ENCODE measurements at places on chromosomes 6 and 20. TPM values are rescaled to one million over a fixed set of nuclear protein-coding genes. Genes with fewer than 3 reads are reported as not detected.
A peak's percentile ranks its signal among the peaks of the same experiment; 100 is the strongest.

GRCh38 chr6:129638686-129639085 is 71.3 kb downstream of the ARHGAP18 start:
- peaks cover 8% of the 10 kb centered on the region for H3K36me3 ChIP-seq
- H3K4me1 ChIP-seq: peaks cover under 1% of the 10 kb centered on the region
- H3K27me3 ChIP-seq: no peaks in the 10 kb centered on the region
- DNase-seq: no peak
- H3K4me3 ChIP-seq: no peak overlapping the region
- H3K27ac ChIP-seq: no peak overlapping the region

GRCh38 chr20:50838707-50839385 is 44.0 kb downstream of the BCAS4 start:
- no peaks in the 10 kb centered on the region for H3K36me3 ChIP-seq
- peaks cover 23% of the 10 kb centered on the region for H3K4me1 ChIP-seq
- no peak for DNase-seq
- H3K27me3 ChIP-seq: no peaks in the 10 kb centered on the region

DNA sequence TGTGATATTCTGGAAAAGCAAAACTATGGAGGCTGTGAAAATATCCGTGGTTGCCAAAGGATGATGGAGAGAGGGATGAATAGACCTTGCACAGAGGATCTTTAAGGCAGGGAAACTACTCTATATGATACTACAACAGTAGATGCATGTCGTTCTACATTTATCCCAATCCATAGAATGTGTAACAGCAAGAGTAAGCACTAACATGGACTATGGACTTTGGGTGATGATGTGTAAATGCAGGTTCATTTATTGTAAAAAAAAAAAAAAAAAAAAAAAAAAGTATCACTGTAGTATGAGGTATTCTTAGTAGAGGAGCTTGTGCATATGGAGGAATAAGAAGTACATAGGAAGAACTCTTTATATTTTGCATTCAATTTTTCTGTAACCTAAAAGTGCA is 507.5 kb downstream of the PHF3 start:
- no peaks in the 10 kb centered on the region for H3K36me3 ChIP-seq
- no peak overlapping the region for H3K4me3 ChIP-seq
- DNase-seq: no peak
- no peak overlapping the region for H3K27ac ChIP-seq
- H3K4me1 ChIP-seq: no peaks in the 10 kb centered on the region

DNA sequence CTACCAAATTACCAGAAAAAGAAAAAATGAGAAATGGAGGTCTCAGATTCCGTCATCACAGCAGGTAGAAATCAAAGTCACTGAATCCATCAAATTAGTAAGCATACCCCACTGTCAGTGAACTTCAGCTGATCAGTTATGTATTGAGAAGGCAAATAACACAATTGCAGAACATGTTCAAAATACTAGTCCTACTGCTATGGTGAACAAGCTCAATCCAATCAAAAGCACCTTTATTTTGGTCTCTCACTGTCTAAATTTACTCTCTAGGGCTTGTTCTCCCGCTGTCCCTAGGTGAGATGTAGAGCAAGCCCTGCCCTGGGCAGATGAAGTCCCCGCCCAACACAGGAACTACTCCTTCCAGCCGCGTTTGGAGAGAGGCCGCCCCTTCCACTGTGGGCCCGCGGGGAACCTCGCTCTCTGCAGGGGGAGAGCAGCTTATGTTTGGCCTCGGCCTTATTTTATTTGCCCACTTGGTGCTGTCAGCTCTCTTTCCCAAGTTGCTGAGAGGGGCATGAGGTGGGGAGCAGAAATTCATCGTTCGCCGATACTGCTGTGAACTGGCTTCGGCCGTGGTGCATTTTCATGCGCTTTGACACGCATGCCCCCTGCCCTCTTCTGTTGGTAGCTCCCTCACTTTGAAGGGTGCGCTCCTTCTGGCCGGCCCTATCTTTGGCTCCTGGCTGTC is 14.3 kb upstream of the MAP1LC3A start:
- H3K4me1 ChIP-seq: peaks cover 7% of the 10 kb centered on the region
- no peaks in the 10 kb centered on the region for H3K27me3 ChIP-seq
- H3K4me3 ChIP-seq: peak overlapping the region; percentile 23

DNA sequence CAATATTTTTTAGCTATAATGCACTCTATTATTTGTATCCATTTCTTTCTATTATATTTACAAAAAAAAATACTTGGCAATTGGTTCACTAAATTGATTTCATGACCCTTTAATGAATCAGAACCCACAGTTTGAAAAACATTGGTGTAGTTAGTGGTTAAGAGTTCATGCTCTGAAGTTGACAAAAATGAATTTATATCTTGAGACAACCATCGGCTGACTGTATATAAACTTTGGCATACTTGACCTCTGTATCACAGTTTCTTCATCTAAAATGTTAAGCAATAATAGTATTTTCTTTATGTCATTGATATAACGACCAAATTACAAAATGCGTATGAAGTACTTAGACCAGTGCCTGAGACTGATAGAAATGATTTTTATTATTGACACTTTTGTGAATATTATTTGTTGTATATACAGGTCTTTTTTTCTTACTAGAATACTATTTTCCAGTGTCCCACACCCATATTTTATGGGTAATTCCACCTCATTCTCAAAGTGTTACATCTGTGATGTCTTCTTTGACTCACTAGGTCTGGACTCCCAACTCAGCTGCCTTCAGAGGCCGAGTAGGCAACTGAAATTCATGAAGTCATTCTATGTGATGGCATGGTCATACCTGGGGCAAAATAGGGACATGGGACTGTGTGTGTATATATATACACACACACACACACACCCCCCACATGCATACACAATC is 459.2 kb downstream of the RFPL4B start:
- no peaks in the 10 kb centered on the region for H3K27me3 ChIP-seq
- H3K36me3 ChIP-seq: no peaks in the 10 kb centered on the region
- H3K4me3 ChIP-seq: no peak overlapping the region
- no peak overlapping the region for H3K27ac ChIP-seq

GRCh38 chr20:51129147-51129776 is 106.4 kb upstream of the KCNG1 start:
- peak overlapping the region; percentile 81 for H3K27ac ChIP-seq
- no peaks in the 10 kb centered on the region for H3K27me3 ChIP-seq
- H3K4me3 ChIP-seq: no peak overlapping the region
- H3K36me3 ChIP-seq: no peaks in the 10 kb centered on the region
- H3K4me1 ChIP-seq: peaks cover 11% of the 10 kb centered on the region
- no peak for DNase-seq

DNA sequence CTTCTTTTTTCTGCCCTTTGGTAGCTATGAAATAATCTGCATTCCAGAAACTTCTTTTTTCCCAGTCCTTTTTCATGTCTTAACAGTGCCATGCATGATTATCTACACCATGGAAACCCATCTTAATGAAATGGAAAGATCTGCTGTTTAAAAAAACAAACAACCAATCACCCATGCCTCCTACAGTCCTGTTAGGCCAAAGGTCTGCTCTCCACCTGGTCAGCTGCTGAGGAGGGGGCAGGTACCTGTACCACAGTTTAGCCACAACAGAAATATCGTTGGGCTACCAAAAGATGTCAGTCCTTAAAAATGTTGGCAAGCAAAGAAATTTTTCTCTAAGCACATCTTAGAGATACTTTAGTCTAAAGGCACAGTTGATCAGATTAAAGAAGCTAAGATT is 112.6 kb downstream of the SLC16A10 start:
- no peak overlapping the region for H3K27ac ChIP-seq
- no peaks in the 10 kb centered on the region for H3K4me1 ChIP-seq
- DNase-seq: no peak
- H3K4me3 ChIP-seq: no peak overlapping the region
- H3K27me3 ChIP-seq: no peaks in the 10 kb centered on the region

DNA sequence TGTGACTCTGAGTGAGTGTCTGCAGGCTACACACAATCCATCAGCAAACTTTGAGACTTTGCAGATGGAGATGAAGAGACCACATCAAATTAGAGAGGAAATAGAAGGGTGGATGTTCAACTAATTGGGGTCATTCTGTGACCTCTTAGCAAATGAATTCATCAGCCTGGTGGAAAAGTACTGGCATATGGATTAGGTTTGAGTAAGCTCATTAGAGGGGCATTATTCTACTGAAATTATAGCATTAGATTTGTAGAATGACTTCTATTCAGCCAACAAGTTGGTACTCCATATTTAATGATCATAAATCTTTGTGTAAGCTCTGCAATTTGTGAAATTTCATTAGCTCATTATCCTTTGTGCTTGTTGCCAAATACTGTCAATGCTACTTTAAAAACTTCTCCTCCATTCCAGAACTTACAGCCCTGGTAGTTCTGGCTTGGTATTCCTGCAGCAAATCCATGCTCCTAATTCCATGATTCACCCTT is 63.8 kb downstream of the ADTRP start:
- no peak overlapping the region for H3K4me3 ChIP-seq
- DNase-seq: no peak
- no peaks in the 10 kb centered on the region for H3K36me3 ChIP-seq
- H3K4me1 ChIP-seq: peaks cover 26% of the 10 kb centered on the region
- H3K27ac ChIP-seq: no peak overlapping the region
- H3K27me3 ChIP-seq: no peaks in the 10 kb centered on the region

DNA sequence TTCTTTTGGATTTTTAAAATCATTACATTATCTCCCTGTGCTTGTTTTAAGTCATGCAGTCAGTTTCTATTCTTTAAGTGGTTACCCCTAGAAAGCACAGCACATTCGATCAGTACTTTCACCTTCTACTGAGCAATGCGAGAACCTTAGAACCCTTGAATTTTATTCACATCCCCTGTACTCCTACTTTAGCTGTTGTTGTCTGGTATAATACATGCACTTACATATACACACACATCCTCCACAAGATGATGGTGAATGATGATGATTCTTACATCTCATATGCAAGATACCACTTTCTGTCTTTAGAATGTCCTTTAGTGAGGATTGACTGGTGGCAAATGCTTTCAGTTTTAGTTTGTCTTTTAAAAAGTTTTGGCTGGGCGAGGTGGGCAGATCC is 5.7 kb downstream of the CDC40 start:
- no peaks in the 10 kb centered on the region for H3K36me3 ChIP-seq
- DNase-seq: no peak
- no peaks in the 10 kb centered on the region for H3K27me3 ChIP-seq
- H3K27ac ChIP-seq: no peak overlapping the region

DNA sequence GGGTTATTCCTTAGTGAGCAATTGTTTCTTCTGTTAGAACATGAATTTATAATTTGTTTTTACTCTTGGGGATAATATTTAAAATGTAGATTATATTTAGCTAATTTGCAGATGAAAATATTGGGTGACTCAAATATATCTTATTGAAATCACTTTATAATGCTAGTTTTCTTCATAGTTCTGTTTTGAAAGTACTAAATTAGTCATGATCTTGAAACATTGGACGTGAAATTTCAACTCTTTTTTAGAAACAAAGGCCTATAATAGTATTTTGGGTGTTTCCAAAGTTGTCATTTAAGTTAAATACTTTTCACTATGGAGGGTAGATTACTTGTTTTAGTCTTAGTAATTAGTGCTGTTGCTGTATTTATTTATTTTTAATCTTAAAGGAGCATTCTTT is 250.9 kb downstream of the UTRN start:
- H3K4me1 ChIP-seq: no peaks in the 10 kb centered on the region
- H3K4me3 ChIP-seq: no peak overlapping the region
- H3K27me3 ChIP-seq: no peaks in the 10 kb centered on the region
- no peak for DNase-seq
- peaks cover 76% of the 10 kb centered on the region for H3K36me3 ChIP-seq
- no peak overlapping the region for H3K27ac ChIP-seq

GRCh38 chr6:135722190-135722589 is 129.3 kb upstream of the PDE7B start:
- DNase-seq: no peak
- no peaks in the 10 kb centered on the region for H3K36me3 ChIP-seq
- H3K27me3 ChIP-seq: no peaks in the 10 kb centered on the region
- H3K4me3 ChIP-seq: no peak overlapping the region
- peaks cover 4% of the 10 kb centered on the region for H3K4me1 ChIP-seq
- no peak overlapping the region for H3K27ac ChIP-seq

DNA sequence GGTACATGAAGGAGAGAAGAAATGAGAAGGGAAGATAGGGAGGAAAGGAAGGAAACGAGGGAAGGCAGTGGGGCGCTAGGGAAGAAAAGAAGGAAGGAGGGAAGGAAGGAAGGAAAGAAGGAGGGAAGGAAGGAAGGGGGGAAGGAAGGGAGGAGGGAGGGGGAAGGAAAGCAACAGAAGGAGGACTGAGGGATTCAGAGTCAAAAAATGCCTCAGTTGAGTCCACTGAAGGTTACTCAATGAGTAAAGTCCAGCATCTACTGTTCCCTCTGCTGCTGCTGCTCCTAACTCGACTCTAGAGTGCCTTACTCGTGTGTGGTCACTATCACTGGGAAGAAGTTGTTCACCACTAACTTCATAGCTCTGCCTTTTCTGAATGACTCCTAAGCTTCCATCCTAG is 33.8 kb downstream of the PHACTR1 start:
- no peak overlapping the region for H3K27ac ChIP-seq
- no peak overlapping the region for H3K4me3 ChIP-seq
- H3K27me3 ChIP-seq: peaks cover 10% of the 10 kb centered on the region
- H3K36me3 ChIP-seq: no peaks in the 10 kb centered on the region

- H3K4me3 ChIP-seq: no peak overlapping the region
- H3K4me1 ChIP-seq: peaks cover 39% of the 10 kb centered on the region
- H3K27me3 ChIP-seq: no peaks in the 10 kb centered on the region
- no peak for DNase-seq
- H3K27ac ChIP-seq: no peak overlapping the region
Measured at GRCh38 chr6:52579006-52579660, 2.3 kb upstream of the TRAM2 start.

The FRMD1 gene
- not detected for total RNA-seq

The ESR1 gene
- 0.95 TPM for total RNA-seq

The MLN gene
- not detected for total RNA-seq

The EPPIN gene
- total RNA-seq: not detected

Measured in esophagus squamous epithelium (tissue), 5 donors.